ENCODE measurements at places on chromosomes 1 and 21.

DNA sequence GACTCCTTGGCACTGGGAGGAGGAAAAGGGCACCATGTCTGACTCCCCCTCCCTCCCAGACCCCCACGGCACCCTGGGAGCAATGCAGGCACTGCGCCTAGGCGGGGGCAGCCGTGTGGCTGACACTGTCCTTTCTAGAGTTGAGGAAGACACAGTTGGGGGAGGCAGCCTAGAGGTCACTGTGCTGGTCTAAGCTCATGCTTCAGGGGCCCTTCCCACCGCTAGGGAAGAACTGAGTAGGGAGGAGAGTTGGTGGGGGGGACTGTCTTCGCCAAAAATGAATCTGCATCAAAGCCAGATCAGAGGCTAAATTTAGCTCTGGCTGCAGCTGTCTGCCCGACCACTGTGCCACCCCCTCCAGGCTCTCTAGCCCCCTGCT is 3.4 kb downstream of the SEMA6C start:
- no peak for DNase-seq

DNA sequence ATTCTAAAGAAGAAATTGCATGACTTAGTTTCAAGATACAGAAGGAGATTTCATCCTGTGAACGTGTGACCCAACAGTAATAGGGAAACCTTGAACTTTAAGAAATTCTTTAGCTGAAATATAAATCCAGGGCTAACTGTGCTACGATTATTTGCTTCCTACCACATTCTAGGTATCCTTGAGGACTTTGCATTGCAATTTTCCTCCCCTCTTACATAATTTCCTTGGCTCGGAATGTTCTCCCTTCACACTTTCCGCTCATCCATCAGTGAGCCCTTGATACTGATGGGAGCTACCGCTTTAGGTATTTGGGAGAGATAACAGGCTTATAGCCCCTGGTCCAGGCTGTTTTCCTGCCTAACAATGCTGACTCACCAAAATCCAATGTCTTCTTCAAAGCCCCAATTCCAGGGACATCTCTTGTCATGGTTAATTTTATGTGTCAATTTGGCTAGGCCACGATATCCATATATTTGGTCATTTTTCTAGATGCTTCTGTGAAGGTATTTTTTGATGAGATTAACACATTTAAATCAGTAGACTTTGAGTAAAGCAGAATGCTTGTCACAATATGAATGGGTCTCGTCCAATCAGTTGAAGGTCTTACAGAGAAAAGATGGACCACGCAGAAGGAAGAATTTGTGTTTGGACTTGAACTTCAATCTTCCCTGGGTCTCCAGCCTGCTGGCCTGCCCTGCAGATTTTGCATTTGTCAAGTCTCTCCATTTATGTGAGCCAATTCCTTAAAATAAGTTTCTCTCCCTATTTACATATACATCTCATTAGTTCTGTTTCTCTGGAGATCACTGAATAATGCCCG is 121.2 kb downstream of the PTPN14 start:
- DNase-seq = no peak

DNA sequence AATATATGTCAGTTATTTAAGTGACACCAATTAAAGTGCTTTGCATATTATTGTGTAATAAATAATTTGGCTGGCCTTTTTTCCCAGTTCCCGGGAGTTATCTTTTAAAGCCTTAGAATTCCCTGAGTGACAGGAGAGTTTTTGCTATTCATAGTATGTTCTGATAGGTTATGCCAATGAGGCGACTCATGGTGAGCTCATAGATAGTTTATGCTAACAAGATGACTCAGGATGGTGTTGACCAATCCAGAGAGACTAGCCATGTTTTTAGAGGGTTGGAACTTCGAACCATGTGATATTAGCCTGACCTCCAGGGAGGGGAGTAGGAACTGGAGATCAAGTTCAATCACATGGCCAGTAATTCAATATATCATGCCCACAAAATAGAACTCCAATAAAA is 310.8 kb downstream of the USP25 start:
- DNase-seq = no peak

DNA sequence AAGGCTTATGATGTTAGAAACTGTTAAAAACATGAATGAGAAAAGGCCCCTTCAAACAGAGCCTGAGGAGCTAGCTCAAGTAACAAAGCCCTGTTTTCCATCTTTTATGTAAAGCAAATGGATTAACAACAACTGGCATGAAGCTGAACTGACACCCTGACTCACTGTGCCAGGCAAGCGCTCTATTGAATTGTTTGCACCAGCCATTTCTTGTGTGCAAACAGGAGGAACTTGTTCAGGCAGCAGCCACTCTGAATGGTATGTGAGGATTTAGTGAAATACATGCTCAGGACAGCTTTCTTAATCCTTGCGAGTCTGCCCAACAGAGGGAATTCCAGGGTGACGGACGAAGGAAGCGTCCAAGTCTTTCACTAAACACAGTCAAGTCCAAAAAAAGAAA is 291.1 kb upstream of the ADGRL2 start:
- no peak for DNase-seq

DNA sequence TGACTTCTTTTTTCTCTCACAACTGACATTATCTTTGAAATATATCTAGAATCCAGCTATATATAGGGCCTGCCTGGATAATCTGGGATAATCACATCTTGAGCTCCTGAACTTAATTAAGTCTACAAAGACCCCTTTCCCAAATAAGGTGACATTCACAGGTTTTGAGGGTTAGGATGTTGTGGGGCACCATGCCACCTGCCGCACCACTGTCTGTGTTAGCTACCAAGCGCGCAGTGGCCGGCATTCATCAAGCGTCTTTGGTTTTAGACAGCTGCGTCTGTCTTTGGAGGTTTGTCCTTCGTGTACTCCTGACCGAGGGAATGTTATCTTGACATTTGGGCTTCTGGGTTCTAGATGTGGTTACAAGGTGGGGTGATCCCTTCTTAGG is 7.5 kb downstream of the TRAPPC10 start:
- DNase-seq = no peak

DNA sequence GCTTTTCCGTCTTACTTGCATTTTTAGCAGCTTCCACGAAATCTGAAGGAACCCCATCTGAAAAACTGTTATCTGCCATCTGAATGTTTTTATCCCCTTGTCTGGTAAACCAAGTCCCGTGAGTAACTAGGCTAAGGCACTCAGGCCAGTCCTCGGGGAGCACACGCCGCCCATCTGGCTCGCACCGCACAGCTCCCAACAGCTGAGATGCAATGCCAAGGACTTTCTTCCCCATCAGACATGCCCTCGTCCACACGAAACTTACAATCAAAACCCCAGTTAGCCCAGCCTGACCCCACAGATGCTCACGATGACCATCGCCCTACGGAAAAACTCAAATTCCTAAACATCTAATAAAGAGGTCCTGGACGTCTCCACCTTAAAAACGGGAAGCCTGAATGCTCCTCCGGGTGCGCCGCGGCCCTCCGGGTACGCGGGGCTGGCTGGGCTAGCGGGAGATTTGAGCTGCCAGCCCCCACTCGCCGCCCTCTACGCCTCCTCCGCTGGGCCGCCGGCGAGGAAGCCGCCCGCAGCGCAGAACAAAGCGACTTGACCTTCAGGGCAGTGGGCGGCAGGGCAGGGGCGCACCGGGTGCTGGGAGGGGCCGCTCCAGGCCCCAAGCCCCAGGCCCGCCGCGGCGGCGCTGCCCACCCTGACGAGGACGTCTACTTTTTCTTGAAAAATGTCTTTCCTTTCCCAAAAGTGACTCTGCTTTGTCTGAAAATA is 36.6 kb downstream of the CD58 start:
- no peak for DNase-seq

DNA sequence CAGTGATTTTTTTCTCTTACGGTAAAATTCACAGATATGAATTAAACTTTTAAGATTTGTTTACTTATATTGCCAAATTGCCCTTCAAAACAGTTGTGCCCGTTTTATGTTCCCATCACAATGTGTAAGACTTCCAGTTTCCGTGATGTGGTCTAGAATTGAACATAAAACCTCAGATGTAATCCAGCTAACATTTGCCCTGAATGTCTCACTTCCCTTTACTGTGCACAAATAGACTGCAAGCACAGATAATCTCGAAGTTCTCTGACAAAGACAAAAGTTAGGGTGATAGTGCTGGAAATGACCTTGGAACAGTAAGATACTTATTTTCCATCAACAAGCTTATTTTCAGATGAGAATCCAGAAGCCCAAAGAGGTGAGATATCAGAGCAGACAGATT is 177.5 kb downstream of the ZZZ3 start:
- no peak for DNase-seq

- no peak for DNase-seq
Observed at GRCh38 chr1:3283849-3284248, 170.6 kb upstream of the ARHGEF16 start.

GRCh38 chr1:172537366-172537765 is 4.4 kb downstream of the SUCO start:
- no peak for DNase-seq

DNA sequence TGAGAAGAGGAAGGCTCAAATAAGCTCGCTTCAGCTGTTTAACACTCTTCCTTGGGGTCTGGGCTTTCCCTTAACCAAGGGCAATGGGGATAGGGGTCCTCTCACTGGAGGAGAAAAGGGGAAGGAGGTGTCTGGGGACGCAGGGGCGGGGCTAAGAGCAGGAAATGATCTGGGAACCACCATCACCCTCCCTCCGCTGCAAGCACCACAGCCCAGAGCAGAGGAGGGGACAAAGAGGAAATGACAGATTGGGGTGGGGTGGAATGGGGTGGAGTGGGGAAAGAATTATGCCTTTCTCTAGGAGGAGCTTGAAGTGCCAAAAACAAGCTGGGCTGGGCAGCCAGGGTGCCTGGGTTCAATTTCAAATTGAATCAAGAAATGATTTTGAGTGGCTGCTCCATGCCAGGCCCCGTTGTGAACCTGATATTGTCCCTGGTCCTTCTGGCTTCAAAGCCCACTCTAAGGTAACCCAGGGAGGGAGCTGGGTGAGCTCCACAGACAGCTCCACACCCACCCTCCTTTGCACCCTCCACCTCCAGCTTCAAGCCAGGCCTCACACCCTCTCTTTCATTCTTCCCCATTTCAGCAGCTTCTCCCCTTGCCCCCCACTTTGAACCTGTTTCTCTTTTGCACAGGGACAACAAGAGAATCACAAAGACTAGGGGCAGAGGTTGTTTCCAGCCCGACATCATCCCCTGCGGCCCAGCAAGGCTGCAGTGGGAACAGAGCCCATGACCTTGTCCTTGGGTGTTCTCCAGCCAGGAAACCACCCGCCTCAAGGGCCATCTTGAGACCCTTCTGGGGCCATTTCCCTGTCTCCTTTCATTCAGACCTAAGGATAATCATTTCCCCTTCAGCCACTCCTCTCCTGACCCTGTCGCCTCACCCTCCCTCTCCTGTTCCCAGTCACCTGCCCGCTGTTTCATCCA is 1.1 kb downstream of the ARHGAP30 start:
- peak; percentile 86 for DNase-seq

DNA sequence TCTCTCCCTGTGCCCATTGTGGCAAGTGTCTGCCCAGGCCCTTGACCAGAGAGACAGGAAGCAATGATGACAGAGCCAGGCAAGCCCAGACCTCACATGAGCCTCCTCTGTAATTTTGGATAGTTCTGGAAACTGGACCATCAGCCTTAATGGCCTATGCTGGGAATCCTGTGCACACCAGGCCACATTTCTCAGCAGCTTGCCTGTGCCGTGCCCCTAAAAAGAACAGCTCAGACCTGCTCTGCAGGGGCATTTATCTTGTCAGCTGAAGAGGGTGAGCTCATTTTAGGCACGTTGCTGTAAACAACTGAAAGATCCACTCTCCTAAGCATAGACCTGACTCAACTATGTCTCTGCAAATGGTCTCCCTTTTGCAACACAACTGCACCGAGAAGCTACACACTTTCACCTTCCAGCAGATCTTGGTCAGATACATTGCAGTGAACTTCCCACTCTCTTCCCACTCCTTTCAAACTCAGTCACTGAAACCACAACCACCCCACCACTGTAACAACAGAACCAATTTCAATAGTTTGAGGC is 53.5 kb upstream of the BACH1 start:
- DNase-seq = no peak

- DNase-seq = no peak
Observed at GRCh38 chr21:16590186-16590585, 860.4 kb downstream of the USP25 start.

GRCh38 chr1:66374148-66374547 is 159.8 kb upstream of the SGIP1 start:
- DNase-seq = peak; percentile 72

DNA sequence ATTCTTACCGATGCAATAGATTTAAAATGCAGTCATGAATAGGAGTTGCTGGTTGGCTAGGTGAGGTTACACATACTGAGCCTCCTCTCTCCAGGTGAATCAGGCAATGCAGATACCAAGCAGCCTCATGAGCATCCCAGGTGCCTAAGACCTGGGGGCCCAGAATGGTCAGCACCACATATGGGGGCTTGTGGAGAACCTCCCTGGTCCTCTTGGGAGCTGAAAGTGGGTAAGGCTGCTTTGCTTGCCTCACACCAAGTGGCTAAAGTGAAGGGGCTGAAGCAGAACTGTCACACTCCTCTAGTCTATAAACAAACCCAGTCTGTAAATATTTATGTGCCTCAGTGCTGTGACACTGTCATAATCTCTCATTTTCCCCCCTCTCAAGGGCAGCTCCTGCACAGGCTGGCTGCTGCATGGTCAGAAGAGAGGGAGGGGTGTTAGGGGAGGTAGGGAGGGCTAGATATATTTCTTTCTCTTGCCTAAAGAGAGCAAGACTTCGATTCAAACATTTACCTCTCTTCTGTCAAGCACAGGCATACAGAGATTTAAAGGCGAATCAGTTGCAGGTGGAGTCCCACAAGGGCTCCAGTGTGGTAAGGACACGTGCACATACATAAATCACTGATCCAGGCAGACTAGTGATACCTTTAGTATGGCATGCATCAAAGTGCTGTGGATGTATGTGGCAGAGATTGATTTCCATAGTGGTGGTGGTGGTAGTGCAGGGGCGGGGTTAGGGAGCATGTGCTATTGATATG is 157.9 kb upstream of the TNR start:
- no peak for DNase-seq

GRCh38 chr1:197268012-197268411 is at the start of gene CRB1:
CRB1 (plus strand) TSS chr1:197268252; CDS start chr1:197268413, 161 bp downstream.
- no peak for DNase-seq

DNA sequence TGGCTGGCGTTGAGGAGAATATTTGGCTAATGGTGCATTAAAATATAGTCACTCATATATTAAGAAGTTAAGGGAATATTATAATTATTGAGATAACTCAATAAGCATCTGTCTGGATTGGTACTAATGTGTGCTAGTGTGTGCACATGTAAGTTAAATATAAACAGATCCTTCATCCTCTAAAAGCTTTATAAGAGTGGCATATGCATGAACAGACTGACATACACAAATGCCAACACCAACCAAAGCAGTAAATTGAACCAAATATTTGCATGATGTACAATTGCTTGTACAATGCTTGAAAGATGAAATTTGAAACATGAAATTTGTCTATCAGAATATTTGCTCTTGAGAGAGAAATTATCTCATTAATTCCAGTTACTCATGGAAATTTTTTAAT is 344.9 kb downstream of the ADGRL2 start:
- no peak for DNase-seq

DNA sequence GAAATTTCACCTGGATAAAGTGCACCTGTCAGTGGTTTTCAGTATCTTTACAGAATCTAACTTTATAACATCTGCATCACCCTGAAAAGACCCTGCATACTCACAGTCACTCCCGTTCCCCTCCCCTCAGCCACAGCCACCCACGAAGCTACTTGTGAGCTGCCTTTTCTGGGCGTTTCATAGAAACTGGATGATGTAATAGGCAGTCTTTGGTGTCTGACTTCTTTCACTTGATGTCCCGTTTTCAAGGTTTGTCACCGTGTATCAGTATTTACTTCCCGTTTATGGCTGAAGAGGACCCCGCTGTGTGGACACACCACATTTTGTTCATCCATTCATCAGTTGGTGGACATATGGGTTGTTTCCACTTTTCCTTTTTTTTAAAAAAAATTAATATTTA is 47.8 kb upstream of the LRRC3 start:
- no peak for DNase-seq

GRCh38 chr21:37374027-37374426 is 7.5 kb downstream of the DYRK1A start:
- DNase-seq = no peak
